Stimulated activated CD8-positive, alpha-beta memory T cell treated with anti-CD3 and anti-CD28 coated beads, Interleukin-2, amount 100 ng/mL, for 1 hour (primary cell): ENCODE measurements at places on chromosomes 12 and 14.

DNA sequence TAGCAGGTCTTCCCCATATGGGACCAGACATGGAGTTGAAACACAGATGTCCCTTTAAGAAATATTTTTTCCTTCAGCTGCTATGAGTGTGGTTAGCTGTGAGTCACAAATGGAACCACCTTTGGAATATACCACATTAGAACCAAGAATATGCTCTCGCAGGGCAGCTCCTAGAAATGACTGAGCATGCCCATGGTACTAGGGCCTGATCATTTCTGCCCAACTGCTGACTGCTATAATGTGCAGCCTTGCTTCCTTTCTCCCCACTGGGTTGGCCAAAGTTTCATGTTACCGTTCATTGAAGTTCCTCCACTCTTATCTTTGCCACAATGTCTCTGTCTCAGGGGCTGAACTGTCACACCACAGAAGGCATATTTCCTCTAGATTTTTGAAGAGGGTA is 1074.6 kb downstream of the FLRT2 start:
- DNase-seq = no peak

GRCh38 chr12:67784831-67785230 is 136.3 kb downstream of the DYRK2 start:
- DNase-seq = no peak

DNA sequence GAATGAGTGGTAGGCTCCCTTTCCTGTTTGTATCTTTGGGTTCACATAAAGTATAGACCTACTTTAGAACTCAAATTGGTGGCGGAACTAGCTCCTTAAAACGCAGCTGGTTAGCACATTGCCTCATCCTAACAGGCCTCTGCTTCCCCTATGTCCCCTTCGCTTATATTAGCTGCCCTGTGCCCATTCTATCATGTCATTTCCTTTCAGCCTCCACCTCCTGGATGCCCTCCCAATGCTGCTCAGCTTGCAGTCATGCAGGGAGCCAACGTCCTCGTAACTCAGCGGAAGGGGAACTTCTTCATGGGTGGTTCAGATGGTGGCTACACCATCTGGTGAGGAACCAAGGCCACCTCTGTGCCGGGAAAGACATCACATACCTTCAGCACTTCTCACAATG is 3.5 kb downstream of the DAZAP2 start:
- no peak for DNase-seq

- no peak for DNase-seq
Observed at GRCh38 chr14:61653507-61653906, 41.8 kb upstream of the HIF1A start.

GRCh38 chr14:21302013-21302835 is 22.3 kb downstream of the RPGRIP1 start:
- DNase-seq = no peak
